Left ventricle myocardium superior (tissue), 1 donor: ENCODE measurements at places on chromosomes 11 and 22.

- no peak for DNase-seq
These were observed 36.7 kb upstream of the CD44 start for GRCh38 chr11:35102267-35102666.

- DNase-seq = no peak
These were observed 6.3 kb downstream of the OPCML start for GRCh38 chr11:133525976-133526375.

- no peak for DNase-seq
These were observed 51.6 kb downstream of the CLMP start for GRCh38 chr11:123143476-123143875.

- DNase-seq = no peak
These were observed 21.5 kb downstream of the SPTBN2 start for GRCh38 chr11:66707486-66707885.

DNA sequence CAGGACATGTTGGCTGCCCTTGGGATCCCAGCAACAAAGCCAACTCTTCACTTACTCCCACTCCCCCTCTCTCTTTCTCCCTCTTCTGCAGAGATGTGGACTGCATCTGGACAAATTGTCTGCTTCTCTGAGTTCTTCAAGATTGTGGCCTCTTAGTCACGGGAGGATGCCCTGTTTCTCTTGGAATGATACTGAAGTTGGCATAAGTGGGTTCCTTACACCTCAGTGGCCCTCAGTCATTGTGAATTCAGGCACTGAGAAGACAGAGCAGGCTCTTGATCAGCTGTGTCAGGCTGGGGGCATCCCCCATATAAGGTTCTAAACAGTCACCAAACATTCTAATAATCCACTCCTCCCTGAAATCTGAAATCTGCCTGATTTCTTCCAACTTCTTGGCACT, 6.1 kb upstream of the E2F8 start:
- DNase-seq = no peak

DNA sequence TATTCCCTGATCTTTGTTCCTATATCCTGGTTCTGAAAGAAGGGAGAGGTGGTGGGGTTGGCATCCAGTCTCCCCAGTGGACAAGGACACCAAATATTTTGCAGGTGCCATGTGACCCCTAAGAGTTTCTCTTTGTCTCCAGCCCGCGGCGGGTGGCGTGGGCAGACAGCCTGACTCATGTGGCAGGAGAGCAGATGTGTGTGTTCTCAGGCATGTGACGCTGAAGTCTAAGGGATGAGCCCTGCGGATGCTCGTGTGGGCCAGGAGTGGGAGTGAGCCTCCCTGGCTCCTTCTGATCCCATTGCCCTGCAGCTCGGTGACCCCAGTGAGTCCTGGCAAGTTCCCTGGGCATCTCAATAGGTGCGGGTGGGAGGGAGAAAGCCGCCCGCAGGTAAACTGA, 94.8 kb upstream of the TBCEL start:
- DNase-seq = no peak

DNA sequence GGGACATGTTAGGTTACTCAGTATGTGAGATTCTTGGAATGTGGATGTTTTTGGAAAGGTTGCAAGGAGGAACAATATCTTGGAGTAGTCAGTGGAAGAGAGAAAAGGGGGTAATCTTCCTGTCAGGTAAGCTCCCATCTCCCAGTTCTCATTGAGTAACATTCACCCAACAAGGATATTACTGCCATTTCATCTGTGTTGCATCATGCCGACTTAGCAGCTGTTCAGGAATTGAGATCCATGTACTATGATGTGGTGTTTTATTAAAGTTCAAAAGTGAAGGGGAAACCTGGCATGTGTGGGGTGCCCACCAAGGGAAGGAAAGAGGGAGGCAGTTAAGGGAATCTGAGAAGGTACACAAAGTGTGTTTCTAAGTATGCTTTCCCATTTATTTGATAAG, 58.4 kb upstream of the RASSF10 start:
- no peak for DNase-seq

- DNase-seq = no peak
These were observed 32.1 kb downstream of the APOL5 start for GRCh38 chr22:35749808-35750207.

DNA sequence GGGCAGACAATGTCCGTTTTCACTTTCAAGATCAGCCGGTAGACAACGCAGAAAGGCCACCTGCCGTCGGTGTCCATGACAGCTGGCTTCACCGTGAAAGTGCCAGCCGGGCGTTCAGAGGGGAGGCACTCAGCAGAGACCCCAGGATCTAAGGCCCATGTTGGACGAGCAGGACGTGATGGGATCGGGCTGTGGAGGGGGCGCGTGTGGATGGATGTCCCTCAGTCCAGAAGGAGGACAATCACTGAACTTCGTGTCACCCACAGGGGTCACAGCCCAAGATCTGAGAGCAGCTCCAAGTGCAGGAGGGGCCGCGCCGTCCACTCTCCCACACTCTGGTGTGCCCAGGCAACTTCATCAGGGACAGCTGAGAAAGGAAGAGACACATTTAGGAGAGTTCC, 164.4 kb downstream of the BRD1 start:
- DNase-seq = peak; percentile 18

GRCh38 chr22:26669060-26669481, 11.7 kb downstream of the MIAT start:
- DNase-seq = no peak

DNA sequence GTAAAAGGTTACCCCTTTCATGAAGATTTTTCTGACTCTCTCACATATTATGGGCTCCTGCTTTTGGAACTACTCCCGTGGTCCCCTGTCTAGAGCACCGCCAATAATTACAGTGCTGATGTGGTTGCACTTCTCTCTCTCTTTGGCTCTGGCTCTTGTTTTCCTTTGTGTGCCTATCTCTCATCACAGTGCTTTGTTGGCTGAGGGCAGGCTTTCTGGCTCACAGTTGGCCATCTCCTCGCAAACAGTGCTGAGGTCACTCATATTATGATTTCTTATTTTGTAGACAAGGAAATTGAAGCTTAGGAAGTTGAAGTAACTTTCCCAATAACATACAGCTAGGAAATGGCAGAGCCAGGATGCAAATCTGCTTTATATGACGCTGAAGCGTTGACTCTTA, 192.5 kb downstream of the DDX10 start:
- DNase-seq = peak; percentile 58

GRCh38 chr11:71252770-71253730, 673 bp upstream of the SHANK2 start:
- peak; percentile 33 for DNase-seq

GRCh38 chr11:31387379-31387778, 17.7 kb downstream of the DNAJC24 start:
- DNase-seq = no peak

DNA sequence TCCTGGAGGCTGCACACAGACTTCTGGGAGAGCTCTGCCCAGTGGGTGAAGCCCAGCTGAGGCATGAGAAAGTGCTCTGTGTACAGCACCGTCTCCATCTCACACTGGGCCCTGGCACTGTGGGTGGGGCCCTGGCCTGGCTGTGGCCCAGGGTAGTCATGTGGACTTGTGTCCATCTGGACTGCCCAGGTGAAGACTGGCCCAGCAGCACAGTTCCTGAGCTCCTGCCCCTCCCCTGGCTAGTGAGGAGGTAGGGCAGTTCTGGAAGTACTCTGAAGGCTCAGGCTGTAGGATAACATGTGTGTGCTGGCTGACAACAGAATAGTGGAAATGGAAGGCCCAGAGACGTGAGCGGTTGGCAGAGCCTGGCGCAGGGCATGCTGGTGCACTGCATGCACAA, 35.4 kb downstream of the RSPH14 start:
- no peak for DNase-seq

DNA sequence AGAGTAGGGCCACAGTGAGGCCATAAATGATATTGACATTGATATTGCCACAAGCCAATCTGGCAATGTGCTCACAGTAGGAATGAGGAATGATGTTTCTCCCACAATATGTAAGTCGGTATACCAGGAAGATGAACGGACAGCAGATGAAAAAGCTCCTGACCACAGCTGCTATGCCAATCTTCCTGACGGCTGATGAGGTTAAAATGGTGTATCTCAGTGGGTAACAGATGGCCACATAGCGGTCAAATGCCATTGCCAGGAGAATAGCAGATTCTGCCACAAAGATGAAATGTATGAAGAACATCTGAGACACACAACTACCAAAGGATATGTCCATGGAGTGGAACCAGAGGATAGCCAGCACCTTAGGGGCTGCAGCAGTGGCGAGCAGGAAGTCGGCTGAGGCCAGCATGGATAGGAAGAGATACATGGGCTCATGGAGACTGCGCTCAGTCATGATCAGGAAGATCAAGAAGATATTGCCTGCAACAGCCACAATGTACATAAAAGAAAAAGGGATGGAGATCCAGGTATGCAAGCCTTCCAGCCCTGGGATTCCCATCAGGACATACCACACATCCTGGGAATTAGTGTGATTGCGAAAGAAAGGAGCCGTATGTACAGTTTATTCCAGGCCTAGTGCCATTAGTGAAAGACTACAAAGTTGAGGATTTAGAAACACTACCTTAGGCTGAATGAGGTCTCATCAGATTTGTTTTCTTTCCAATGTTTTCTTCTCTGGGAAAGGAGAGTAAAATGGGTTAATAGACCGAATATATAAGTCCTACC, 22.2 kb downstream of the OR51V1 start:
- DNase-seq = no peak

- DNase-seq = no peak
These were observed 84.7 kb downstream of the CASP12 start for GRCh38 chr11:104813532-104813931.

GRCh38 chr11:65078151-65078550, 5.7 kb downstream of the CDCA5 start:
- DNase-seq = peak; percentile 51
